Inflammatory macrophage (primary cell): ENCODE measurements at places on chromosomes 1 and 21.

DNA sequence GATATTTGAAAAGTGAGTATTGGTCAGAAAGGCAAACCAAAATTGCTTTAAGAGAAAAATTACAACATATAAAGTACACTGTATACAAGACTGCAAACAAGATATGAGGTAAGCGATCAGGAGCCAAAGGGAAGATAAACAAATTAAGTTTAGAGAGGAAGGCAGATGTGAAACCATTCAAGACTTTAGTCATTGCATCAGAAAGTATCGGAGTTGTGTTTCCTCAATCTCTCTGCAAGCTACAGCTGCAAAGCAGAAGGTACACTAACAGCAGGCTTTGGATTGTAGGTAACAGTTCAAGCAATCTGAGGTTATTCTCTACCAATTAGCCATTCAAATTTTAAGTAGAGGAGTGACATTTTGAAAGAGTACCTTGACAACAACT is 21.3 kb upstream of the TLCD4 start:
- peak; percentile 86 for DNase-seq

- DNase-seq, result no peak
These were observed 175.4 kb downstream of the HS2ST1 start for GRCh38 chr1:87089823-87090222.

DNA sequence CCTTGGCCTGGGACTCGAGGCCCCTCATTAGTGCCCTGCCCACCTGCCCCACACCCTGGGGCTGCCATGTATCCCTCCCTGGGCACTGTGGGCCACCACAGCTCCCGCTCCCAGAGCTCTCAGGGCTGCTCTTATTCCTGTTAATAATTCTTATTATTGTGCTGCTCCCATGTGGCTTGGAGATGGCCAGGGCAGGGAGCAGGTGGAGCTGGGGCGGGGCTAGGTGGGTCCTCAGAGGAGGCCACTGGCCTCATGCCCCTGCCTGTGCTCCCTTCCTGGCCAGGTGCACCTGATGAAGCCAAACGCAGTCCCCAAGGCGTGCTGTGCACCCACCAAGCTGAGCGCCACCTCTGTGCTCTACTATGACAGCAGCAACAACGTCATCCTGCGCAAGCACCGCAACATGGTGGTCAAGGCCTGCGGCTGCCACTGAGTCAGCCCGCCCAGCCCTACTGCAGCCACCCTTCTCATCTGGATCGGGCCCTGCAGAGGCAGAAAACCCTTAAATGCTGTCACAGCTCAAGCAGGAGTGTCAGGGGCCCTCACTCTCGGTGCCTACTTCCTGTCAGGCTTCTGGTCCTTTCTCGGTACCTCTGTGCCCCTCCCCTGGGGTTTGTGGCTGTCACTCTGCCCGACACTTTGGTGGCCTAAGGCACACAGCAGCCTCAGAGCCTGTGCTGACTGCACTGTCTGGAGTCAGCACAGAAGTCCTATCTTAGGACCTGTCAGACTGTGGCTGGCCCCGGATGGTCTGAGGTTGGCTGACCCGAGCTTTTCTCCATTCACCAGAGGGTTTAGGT is 34.1 kb downstream of the BMP8A start:
- no peak for DNase-seq

- DNase-seq, result peak; percentile 55
These were observed 20.0 kb downstream of the MEF2D start for GRCh38 chr1:156480411-156481192.

DNA sequence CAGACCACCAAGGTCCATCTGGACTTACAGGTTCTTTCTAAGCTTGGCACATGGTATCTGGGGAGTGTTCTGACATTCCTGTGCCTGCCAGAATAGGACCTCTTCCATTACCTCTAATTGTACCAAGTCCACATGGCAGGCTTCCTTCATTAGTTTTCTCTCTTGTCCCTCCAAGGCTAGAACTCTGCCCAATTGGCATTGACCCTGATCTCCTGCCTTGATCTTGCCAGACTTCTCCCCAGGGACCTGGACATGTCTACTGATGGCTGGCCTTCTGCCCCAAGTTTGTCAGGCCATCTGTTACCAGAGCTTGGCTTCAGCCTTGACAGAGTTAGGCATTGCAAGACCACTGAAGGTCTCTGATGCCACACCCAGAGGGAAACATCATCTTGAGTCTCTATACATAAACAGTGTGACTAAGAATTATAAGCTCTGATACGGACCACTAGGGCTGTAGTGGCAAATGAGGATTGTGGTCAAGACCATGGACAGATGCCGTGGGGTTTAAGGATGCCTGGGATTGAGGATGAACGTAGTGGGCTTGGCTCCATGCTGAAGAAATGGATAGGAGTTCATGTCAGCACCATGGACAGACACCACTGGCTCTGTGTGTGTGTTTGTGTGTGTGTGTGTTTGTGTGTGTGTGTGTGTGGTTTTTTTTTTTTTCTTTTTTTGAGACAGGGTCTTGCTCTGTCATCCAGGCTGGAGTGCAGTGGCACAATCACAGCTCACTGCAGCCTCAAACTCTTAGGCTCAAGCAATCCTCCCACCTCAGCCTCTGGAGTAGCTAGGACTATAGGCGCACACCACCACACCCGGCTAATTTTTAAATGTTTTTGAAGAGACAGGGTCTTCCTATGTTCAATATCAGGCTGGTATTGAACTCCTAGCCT is 19.5 kb upstream of the PSMB2 start:
- DNase-seq, result no peak

GRCh38 chr1:11027316-11027715 is 14.9 kb downstream of the TARDBP start:
- no peak for DNase-seq

- DNase-seq, result no peak
These were observed 33.0 kb downstream of the PIK3C2B start for GRCh38 chr1:204461331-204462228.

- DNase-seq, result no peak
These were observed 1.3 kb downstream of the COL24A1 start for GRCh38 chr1:86155051-86155806.

DNA sequence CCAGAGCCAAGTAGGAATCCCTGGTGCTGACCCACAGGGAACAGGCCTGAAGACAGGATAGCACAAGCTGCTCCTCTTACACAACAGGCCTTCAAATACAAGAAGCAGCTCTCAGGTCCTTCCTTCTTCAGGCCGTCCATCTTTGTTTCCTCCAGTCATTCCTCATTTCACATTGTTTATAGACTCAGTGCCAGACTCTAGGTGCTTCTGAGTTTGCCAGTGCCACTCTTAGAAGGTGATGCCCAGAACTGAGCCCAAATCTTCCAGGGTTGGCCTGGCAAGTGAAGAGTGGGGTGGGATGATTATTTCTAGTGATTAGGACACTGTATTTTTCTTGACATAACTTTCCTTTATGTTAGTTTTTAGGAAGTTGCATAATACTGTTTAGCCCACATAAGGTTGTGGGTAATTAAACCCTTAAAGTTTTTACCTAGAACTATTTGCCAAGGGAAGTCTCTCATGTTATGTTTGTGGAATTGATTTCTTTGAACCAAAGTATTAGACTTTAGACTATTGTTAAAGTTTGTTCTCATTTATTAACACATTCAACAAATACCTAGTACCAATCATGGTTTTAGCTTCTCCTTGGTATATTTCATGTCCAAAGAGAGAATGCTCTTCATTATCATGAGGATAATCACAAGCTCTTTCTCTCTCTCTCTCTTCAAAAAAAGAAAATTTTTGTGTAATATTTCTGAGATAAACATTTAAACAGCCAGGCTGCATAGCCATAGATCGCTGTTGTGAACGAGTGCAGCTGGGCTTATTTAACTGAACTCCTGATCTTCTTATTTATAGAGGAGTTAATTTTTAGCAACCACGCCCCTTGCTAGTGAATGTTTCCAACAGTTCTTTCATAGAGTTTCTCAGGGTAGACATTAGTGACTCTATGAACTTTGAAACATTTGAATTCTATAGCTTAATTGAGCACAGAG is 47.7 kb downstream of the PGM1 start:
- peak; percentile 52 for DNase-seq

- DNase-seq, result peak; percentile 21
These were observed 506 bp downstream of the SSX2IP start for GRCh38 chr1:84689514-84690396.

GRCh38 chr1:196997423-196997822 is 20.1 kb downstream of the CFHR5 start:
- DNase-seq, result no peak

DNA sequence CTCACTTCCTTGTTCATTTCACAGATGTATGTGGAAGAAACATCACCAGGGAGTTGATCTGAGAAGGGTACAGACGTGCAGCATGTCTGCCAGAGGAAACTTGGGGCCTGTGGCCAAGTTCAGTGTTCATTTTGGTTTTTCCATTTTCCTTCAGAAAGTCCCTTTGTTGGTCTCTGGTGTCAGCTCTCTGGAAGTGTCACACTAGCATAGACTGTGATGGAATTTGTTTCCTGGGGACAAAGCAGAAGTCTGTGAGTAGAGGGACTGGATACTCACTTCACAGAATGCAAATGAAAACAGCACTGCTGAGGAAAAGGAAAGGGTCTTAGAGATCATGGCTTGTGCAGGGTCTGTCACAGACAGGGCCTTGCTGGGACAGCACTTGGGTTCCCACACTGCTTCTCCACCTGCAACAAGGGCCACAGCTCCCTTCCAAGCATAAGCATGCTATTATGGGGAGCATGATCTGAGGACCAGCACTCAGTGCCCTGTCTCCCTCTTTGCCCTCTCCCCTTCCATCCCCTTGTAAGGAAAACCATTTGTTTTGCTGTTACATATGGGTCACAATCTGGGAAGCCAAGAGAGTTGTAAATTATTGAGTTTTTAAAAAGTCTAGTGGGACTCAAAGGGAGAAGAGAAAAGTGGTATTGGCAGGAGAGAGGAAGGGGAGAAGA is 31.4 kb upstream of the CD84 start:
- DNase-seq, result no peak

DNA sequence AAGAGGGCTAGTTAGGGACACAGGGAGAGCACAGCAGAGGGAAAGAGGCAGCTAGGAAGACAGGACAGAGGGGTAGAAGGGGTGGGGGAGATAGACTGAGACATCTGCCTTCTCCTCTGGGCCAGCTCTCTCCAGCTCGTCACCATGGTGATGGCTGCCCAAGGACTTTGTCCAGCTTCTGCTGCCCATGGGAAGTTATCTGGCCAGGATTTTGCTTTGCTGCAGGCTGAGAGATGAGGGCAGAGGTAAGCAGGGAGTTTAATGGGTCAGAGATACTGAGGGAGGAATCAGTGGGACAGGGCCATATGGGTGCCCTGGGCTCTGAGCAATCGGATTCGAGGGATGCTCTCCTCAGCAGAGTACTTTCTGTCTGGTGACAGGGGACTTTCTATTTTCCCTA is 34.5 kb upstream of the GPR37L1 start:
- no peak for DNase-seq

DNA sequence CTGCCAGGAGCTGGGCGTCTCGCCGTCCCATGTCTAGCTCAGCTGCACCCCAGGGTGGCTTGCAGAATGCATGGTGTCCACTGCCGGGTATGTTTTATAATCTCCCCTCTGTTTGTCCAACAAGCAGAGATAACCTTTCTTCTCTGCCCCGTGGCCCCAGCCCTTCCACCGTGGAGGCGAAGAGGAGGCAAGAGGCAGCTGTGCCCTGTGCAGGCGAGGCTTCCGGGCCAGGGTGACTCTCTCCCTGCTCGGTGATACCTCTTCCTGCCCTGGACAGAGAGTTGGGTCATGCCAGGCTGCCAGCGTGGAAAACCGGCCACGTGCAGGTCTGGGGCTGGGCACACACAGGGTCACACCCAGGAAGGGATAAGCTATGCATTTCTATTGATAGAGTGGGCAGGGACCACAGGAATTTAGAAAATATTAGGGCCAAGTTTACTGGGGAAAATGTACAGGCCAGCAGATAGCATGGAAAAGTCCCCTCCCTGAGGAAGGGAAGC is at the start of gene TFF2:
TSS of gene TFF2 (minus strand) at position 68 of the 500 bp plus-strand sequence. CDS start at position 31, 37 bp downstream.
- DNase-seq, result no peak

DNA sequence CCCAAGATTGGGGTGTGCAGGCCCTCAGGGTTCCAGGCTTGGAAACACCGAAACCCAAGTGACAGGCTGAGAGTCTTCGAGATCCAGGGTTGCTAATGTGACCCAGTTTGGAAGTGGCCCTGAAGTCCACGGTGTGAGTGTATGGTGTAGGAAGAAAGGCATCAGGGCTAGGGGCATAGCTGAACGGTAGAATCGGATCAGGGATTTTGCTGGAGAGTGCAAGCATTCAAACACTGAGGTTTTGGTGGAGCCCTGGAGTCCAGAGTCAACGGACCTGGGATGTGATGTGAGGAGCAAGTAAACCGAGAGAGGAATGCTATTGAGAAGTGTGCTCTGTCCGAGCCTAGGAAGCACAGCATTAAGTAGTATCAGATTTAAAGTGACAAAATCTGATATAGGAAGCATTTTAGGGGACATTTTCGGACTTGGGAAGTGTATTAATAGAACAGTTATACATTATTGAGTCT is 958 bp downstream of the NFYC start:
- DNase-seq, result peak; percentile 17

DNA sequence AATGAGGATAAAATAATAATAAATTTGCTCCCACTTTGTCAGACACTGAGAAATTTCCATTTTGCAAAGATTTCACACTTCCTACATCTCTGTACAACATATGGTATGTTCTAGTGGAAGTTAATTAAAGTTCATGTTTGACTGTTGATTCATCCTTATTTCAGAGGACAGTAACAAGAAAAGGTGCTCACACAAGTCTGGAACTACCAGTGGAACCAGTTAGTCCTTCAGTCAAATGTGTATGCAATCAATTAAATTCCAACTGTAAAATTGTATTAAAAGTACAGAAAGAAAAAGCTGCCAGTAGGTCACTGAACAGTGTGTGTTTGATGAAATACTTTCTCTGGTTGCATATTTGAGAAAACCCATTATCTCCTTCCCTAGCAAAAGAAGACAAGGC is 496.0 kb upstream of the PKN2 start:
- DNase-seq, result no peak

DNA sequence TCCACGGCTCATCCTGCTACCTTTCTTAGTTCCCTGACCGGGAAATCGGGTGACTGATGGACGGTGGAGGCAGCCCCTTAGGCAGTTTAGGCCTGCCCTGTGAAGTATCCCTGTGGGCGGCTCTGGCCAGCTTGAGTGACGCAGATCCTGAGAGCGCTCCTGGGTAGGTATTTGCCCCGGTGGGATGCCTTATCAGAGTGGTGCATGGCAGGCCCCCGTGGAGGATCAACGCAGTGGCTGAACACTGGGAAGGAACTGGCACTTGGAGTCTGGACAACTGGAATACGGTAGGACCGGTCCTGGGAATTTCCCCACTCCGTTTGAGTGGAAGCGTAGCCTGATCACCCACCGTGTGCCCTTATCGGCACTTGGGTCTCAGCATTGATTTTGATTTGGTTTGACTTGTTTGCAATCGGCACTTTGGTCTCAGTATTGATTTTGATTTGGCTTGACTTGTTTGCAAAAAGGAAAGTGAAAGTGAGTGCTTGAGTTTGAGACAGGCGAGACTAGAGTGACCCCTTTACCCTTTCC is 15.2 kb downstream of the PLA2G2F start:
- no peak for DNase-seq

- no peak for DNase-seq
These were observed 23.1 kb upstream of the MCOLN2 start for GRCh38 chr1:85019994-85020393.

- DNase-seq, result no peak
These were observed 72.1 kb downstream of the RERE start for GRCh38 chr1:8745346-8745745.
